Uterine smooth muscle cell (primary cell): ENCODE measurements at places on chromosomes 6 and 20. TPM values are rescaled to one million over a fixed set of nuclear protein-coding genes. Genes with fewer than 3 reads are reported as not detected.

The KIAA1755 gene
- total RNA-seq = 0.66 and 2.7 TPM in 2 replicates

The CDH4 gene
- 5.1 and 8.5 TPM in 2 replicates for total RNA-seq

The BNIP5 gene
- total RNA-seq = not detected in 2 replicates

The BMP6 gene
- 0.55 and 3.7 TPM in 2 replicates for total RNA-seq

The GGTLC1 gene
- total RNA-seq = not detected in 2 replicates

The REM1 gene
- not detected in 2 replicates for total RNA-seq

The SLC17A2 gene
- not detected in 2 replicates for total RNA-seq

The COL9A1 gene
- total RNA-seq = not detected in 2 replicates

The SRC gene
- total RNA-seq = 17.7 and 23.2 TPM in 2 replicates

The MBOAT1 gene
- 6.5 and 11.6 TPM in 2 replicates for total RNA-seq

The COL21A1 gene
- total RNA-seq = 6.2 and 6.9 TPM in 2 replicates

The SCUBE3 gene
- 21.1 and 58.5 TPM in 2 replicates for total RNA-seq

The PBOV1 gene
- not detected in 2 replicates for total RNA-seq

The TNNC2 gene
- total RNA-seq = 0.12 and 0.44 TPM in 2 replicates

The ATP5F1E gene
- total RNA-seq = 14.7 and 24.0 TPM in 2 replicates

The MUC22 gene
- total RNA-seq = not detected in 2 replicates

The CST5 gene
- total RNA-seq = not detected in 2 replicates

The TSBP1 gene
- total RNA-seq = under 0.01 TPM in 1 of 2 replicates, not detected in the other

The FAM83B gene
- 0.12 and 0.33 TPM in 2 replicates for total RNA-seq

The LY86 gene
- total RNA-seq = not detected in 2 replicates

The PSORS1C1 gene
- 1.00 and 1.2 TPM in 2 replicates for total RNA-seq
